ENCODE measurements at places on chromosomes 5 and 9. TPM values are rescaled to one million over a fixed set of nuclear protein-coding genes. Genes with fewer than 3 reads are reported as not detected.

The IL5 gene
- total RNA-seq: not detected

The CCIN gene
- total RNA-seq: 2.6 TPM

The SAXO1 gene
- total RNA-seq: 0.18 TPM

The NPR3 gene
- total RNA-seq: 2.8 TPM

The DTWD2 gene
- 7.7 TPM for total RNA-seq

The PHYHD1 gene
- total RNA-seq: 13.1 TPM

The HTR1A gene
- total RNA-seq: not detected

The C9orf50 gene
- total RNA-seq: not detected

The CEL gene
- 0.27 TPM for total RNA-seq

The C5orf52 gene
- total RNA-seq: not detected

The OLFML2A gene
- total RNA-seq: 1.7 TPM

The CCDC152 gene
- 3.4 TPM for total RNA-seq

The PCDHAC1 gene
- total RNA-seq: 0.16 TPM

The ST8SIA4 gene
- 0.54 TPM for total RNA-seq
